ENCODE measurements at places on chromosomes 3 and 15. TPM values are rescaled to one million over a fixed set of nuclear protein-coding genes. Genes with fewer than 3 reads are reported as not detected.

The PRRT3 gene
- total RNA-seq = 3.3 TPM

DNA sequence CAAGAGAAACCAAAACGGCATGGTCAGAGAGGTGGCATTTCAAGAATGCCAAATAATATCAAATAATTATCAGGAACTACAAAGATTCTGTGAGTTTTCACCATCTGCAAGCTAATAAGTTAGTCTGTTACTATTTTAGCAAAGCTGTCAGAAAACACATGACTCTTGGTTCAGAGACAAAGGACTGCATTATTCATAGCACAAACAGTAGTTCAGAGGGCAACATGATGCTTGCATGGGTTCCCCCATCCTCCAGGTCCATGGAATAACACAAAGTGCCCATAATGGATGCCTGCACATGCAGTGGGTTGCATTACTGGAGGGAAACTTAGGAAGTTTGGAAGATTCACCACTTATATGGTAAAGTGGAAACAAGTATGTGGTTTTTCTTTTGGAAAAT is 228.8 kb upstream of the ALCAM start:
- DNase-seq = no peak

DNA sequence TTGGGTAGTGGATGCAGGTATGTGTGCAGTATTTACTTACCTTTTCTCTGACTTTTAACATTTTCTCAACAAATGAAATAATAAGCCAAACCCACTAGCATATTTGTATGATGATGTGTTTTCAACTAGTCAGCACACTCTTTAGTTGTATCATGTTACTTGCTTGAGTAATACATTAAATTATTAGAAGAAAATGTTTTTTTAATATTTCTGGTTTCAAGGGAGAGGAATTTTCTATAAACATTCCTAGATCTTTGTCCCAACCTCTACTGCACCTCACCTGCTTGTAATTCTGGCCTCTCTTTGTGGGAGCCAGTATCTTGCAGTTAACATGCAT is 161.8 kb upstream of the CBLB start:
- no peak for DNase-seq

The TTLL13 gene
- 0.43 TPM for total RNA-seq

GRCh38 chr3:74139648-74140047 is 474.8 kb downstream of the CNTN3 start:
- no peak for DNase-seq

The IGF2BP2 gene
- 21.7 TPM for total RNA-seq

DNA sequence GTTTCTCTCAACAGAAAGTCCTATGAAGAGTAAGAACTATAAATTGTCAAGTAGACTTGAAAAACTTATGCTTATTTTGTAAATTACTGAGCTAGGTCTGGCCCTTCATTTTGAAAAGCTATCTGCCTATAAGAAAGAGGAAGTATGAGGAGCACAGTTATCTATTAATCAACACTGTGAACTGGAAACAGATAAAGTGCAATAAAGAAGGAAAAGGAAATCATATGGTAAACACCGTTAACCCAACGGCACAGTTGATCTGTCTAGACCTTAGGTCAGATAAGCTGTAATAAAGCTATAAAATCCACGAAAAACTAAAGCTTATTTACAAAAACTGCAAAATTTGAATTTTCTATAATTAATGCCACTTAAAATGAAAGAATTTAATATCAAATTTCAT is 242.5 kb downstream of the ZBTB20 start:
- DNase-seq = no peak

- no peak for DNase-seq
Measured at GRCh38 chr3:187266691-187267090, 24.8 kb downstream of the MASP1 start.

The DNAH12 gene
- 1.8 TPM for total RNA-seq

The MESP2 gene
- total RNA-seq = 0.96 TPM

- peak; percentile 64 for DNase-seq
Measured at GRCh38 chr3:115239717-115240116, 92.6 kb upstream of the ZBTB20 start.

- no peak for DNase-seq
Measured at GRCh38 chr15:69421498-69421897, 7.3 kb downstream of the KIF23 start.

DNA sequence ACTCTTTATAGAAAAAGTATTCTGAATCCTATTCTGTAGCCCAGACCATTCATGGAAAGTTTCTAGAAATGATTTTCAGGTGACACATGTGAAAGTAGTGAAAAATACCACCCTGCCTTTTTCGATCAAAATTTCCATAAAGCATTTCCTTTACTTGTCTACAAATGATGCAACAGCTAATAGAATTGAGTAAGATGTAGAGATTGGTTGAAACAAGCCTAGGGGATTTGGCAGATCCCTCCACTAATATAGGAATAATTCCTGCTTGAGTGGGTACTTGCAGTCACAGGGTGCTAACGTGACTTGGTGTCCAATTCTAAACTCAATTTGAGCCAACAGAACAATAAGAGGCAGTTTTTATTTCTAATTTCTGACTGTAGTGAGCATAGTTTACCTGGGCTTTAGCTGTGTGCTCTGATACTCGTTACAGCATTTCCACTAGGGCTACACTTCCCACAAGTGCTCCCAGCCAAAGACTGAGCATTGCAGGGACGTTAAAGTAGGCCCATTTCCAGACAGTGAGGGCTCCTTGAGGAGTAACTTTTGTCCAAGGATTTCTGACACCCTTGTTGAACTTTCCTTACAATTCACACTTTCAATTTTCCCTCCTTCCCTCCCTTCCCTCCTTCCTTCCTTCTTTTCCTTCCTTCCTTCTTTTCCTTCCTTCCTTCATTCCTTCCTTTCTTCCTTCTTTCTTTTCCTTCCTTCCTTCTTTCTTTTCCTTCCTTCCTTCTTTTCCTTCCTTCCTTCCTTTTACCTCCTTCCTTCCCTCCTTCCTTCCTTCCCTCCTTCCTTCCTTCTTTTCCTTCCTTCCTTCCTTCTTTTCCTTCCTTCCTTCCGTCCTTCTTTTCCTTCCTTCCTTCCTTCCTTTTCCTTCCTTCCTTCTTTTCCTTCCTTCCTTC is 53.9 kb upstream of the TP63 start:
- no peak for DNase-seq

The CLCN2 gene
- total RNA-seq = 9.2 TPM

DNA sequence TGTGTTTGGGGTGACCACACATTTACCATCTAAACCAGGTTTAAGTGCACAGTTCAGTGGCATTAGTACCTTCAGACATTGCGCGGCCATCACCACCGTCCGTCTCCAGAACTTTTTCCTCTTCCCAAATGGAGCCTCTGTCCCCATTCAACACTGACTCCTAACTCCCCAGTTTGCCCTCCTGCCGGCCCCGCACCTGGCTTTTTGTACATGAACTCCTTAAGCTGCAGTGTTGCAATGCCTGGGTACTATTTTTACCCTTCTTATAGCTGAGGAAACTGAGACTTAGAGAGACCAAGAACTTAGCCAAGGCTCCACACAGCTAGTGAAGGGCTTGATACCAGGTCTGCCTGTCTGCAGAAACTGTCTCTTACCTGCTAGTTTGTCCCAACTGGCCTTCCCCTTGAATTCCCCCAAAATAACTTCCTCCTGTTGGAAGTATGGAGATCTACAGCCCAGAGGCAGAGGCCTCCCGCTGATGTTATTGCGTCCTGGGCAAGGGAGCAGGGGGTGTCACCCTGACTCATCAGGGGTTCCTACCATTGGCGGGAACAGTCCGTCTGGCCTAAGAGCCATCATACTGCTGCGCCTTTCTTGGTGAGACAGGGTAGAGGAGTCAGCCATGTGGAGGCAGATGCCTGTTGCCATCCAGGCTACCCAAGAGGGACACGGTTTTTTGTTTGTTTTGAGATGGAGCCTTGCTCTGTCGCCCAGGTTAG is 65.6 kb downstream of the GRIP2 start:
- no peak for DNase-seq

GRCh38 chr3:27253391-27253790 is 115.8 kb downstream of the NEK10 start:
- DNase-seq = no peak

DNA sequence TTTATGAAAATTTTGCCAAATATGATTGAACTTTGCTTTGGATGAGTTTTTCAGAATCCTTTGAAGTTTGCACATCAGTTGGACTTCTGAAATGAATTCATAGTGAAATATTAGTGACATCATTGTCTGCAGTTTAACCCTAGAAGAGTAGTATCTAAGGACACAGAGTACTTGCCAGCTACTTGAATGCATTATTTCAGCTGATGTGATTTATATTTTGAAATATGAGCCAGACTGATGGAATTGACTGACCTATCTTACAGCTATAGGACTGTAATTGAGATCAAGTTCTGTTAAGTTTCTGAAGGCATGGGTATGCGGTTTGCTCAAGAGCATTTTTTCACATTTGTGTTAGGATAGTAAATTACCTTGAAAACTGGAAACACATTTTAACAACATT is 51.2 kb downstream of the LYSMD4 start:
- no peak for DNase-seq

- no peak for DNase-seq
Measured at GRCh38 chr3:192826214-192827006, 91.2 kb downstream of the MB21D2 start.

The CLDN16 gene
- 0.84 TPM for total RNA-seq

The FOXB1 gene
- total RNA-seq = not detected

DNA sequence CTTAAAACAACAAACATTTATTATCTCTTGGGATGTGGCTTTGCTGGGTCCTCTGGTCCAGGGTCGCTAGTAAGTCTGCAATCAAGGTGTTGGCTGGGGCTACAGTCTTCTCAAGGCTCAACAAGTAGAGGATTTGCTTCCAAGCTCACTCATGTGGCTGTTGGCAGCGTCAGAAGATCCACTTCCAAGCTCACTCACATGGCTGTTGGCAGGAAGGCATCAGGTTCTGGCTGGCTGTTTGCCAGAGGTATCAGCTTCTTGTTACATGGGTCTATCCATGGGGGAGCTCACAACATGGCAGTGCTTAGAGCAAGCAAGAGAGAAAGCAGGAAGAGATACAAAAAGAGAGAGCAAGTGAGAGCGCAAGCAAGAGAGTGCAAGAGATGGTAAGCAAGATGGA is 15.0 kb upstream of the BNC1 start:
- DNase-seq = no peak

The MFAP1 gene
- total RNA-seq = 31.1 TPM

DNA sequence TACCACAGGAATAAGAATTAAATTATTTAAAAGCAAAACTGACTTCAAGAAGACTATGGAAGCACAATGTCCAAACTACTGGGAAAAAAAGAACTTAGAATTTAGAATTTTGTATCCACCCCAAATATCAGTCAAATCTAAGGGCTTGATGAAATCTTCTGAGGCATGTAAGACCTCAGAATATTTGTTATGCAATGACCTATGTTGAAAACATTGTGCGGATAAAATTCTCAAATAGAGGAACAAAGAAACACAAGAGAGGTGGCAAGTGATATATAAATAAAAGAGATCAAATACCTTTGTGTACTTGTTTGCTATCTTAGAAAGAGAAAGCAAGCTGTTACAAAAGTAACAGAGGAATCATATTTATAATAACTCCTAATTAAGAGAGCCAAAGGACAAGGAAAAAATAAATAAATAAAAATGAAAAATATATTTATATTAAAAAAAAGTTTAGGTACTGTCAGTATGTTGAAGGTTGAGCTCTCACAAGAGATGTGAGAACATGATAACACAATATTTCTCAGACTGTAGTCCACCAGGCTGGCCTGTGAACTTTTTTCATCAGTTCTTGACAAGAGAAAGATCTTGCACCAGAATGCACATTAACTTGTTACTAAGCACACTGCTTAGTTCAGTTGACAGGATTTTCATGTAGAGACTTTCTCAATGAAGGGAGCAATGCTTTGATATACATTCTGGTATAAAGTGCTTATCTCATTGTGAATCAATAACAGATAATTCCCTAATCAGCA is 50.0 kb downstream of the CPA3 start:
- DNase-seq = no peak

DNA sequence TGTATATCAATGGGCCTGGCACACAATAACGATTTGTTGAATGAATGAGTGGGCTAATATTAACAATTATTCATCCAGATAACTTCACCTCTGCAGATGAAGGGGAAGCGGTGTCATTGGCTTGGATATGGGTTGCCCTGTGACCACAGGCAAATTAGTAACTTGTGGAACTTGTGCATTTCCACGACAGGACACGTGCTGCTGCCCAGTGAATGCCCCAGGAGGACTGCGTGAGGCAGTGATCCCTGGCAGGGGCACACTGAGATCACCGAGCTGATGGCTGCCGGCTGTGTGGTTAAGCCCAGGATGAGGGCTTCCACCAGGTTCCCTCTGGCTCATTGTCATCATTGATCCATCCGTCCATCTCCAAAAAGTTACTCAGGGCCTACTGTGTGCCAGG is 84.1 kb upstream of the HACD2 start:
- no peak for DNase-seq

DNA sequence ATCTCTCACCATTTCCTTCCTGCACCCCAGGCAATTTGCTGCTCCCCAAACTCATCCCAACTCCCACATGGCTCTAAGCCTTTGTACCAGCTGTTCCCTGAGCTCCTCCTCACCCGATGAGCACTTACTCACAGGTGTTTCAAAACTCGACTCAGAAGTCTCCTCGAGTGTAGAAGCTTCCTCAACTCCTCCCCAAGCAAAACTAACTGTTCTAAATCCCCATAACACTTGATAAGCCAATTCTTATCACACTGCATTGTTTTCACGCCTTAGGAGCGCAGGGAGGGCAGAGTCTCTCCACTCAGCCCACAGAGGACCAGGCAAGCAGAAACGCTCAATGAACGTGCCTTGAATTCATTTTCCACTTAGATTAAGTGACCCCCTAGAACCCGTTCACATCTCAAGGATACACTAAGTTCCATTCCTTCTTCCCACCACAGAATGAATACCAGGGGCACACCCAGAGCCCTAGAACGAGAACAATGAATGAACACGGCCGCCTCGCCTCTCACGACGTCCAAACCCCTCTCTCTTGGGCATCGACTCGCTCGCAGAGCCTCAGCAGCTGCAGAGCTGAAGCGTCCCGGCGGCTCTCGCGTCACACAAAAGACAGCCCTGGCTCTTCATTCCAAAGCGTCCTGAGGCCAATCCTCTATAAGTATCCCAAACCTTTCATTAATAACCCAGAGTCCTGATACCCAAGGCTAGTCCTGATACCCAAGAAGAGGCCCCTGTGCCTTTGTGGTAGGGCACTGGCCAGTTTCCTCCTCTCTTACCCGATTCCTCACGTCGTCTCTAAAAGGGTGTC is 1.1 kb downstream of the RAF1 start:
- DNase-seq = peak; percentile 65

The DZIP1L gene
- total RNA-seq = 4.8 TPM

DNA sequence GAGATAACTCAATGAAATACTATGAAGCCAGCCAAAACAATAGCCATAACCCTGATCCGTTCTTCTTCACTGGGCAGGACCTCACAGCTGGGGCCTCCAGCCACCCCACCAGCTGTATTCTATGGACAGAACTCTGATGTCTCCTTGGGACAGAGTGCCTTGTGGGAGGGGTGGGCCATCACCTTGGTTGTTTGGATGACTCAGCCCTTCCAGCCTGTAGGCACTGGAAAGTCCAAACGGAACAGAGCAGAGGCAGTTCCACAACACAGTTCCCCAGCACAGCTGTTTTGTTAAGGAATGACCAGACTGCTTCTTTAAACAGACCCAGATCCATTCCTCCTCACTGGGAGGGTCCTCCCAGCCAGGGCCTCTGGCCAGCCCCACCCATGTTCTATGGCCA is 31.9 kb upstream of the ZBED2 start:
- no peak for DNase-seq

GRCh38 chr3:101926594-101927105 is 77.3 kb downstream of the NFKBIZ start:
- DNase-seq = no peak

All from adrenal gland (tissue), 19 donors.